ENCODE measurements at places on chromosomes 2 and 18. TPM values are rescaled to one million over a fixed set of nuclear protein-coding genes. Genes with fewer than 3 reads are reported as not detected.

G6PC2 gene
- total RNA-seq, result not detected

AGAP1 gene
- total RNA-seq, result 11.0 TPM

KCMF1 gene
- 36.9 TPM for total RNA-seq

SLC19A3 gene
- total RNA-seq, result 5.2 TPM

ST6GAL2 gene
- 4.7 TPM for total RNA-seq

EPB41L3 gene
- total RNA-seq, result 29.3 TPM

CRYGC gene
- total RNA-seq, result not detected

SNORC gene
- 0.50 TPM for total RNA-seq

LYPD1 gene
- not detected for total RNA-seq

SLC35F6 gene
- total RNA-seq, result 36.0 TPM

ALPI gene
- not detected for total RNA-seq

SERPINB5 gene
- not detected for total RNA-seq

TMEM131 gene
- 21.8 TPM for total RNA-seq

SEPTIN10 gene
- 85.5 TPM for total RNA-seq

DCDC2C gene
- total RNA-seq, result not detected

GREB1 gene
- 2.3 TPM for total RNA-seq

PTPRM gene
- total RNA-seq, result 60.3 TPM

RSAD2 gene
- 1.1 TPM for total RNA-seq

FAP gene
- total RNA-seq, result 21.8 TPM

UCN gene
- total RNA-seq, result 1.2 TPM

SMC6 gene
- total RNA-seq, result 9.4 TPM

SLC9A4 gene
- total RNA-seq, result not detected

TMEM17 gene
- 0.69 TPM for total RNA-seq

B4GALT6 gene
- total RNA-seq, result 2.7 TPM

AQP12B gene
- not detected for total RNA-seq

KIF1A gene
- total RNA-seq, result not detected

UPP2 gene
- total RNA-seq, result not detected

TCF23 gene
- 0.10 TPM for total RNA-seq

GRHL1 gene
- total RNA-seq, result not detected

IER3IP1 gene
- total RNA-seq, result 8.3 TPM

HTR2B gene
- total RNA-seq, result 4.3 TPM

VAMP5 gene
- total RNA-seq, result 53.7 TPM

EVX2 gene
- total RNA-seq, result not detected

PAPOLG gene
- total RNA-seq, result 9.9 TPM

PLGLB1 gene
- 0.25 TPM for total RNA-seq

MROH2A gene
- total RNA-seq, result not detected

DOK6 gene
- 0.98 TPM for total RNA-seq

ERICH2 gene
- not detected for total RNA-seq

Data from cardiac ventricle fibroblast (primary cell).